ENCODE measurements at places on chromosomes 3 and 15.

GRCh38 chr15:36763685-36764084, 184.3 kb downstream of the CDIN1 start:
- DNase-seq = no peak

- no peak for DNase-seq
These were observed 36.3 kb downstream of the APBA2 start for GRCh38 chr15:28921919-28922706.

GRCh38 chr3:143648708-143649107, 199.6 kb downstream of the SLC9A9 start:
- DNase-seq = no peak

DNA sequence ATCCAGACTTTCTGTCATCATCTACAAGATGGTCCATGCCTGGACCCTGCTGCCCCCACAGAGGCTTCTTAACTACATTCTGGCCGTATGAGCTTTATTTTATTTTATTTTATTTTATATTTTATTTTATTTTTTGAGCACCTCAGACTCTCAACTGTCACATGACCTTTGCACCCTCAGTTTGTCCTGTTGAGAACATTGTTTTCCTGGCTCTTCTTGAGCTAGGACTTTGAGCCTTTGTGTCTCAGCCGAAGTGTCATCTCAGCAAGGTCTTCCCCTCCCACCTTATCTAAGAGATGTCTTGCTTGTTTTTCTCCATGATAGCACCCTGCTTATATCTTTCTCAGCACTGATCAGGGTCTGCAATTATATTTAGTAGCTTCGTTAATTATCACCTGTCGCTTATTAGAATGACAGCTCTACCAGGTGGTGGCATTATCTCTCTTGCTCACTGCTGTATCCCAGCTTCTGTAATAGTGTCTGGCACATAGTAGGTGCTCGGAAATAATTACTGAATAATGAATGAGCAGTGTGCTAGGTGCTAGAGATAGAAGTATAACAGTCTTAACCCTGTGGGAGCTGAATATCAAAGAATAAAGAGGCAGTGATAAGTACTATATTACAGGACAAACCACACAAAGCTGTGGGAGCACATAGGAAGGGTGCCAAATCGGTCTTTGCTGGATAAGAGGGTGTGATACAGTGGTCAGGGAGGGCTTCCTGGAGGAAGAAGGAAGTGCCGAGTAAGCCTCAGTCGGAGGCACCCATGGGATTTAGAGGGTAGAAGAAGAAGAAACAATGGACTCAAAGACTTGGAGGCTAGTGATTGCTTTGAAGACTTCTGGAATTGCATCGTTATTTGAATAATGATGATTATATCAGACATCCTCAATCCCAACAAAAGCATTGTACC, 136.2 kb downstream of the ITPR1 start:
- no peak for DNase-seq

GRCh38 chr3:23111286-23111685, 91.8 kb upstream of the UBE2E2 start:
- no peak for DNase-seq

DNA sequence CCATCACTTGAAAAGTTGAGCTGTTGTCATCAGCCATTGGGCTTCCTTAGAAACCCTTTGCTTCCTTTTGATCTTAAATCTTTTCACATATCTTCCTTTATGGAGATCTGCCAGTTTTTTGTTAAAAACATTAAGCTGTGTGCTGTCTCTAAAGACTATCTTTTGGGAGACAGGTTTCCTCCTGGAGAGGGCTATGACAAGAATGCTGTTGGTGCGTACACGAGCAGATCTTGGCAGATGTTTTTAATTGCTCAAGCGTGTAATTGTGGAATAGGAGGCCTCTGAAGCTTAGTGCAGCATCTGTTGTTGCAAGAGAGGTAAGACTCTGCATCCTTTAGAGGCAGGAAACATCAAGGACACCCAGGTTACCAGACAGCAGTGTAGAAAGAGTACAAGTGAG, 56.8 kb downstream of the PHLDB2 start:
- no peak for DNase-seq

- DNase-seq = no peak
These were observed 98.5 kb upstream of the UMPS start for GRCh38 chr3:124631727-124632126.

DNA sequence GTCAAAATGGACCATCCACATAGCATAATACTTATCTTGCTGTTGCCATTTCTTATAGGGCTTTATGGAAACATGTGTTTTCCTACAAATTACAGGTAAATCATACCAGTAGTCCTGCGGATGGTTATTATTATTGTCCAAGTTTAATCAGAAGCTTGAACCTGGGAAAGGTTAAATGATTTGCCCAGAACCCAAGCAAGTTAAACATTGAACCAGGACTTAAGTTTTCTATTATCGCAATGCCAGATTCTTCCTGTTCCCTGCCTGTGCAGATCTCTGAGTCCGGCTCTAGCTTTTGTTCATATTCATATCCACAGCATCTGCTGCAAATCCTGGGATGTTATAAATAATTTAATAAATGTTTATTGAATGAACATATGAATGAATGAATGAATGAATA, 12.5 kb downstream of the LPP start:
- DNase-seq = no peak

DNA sequence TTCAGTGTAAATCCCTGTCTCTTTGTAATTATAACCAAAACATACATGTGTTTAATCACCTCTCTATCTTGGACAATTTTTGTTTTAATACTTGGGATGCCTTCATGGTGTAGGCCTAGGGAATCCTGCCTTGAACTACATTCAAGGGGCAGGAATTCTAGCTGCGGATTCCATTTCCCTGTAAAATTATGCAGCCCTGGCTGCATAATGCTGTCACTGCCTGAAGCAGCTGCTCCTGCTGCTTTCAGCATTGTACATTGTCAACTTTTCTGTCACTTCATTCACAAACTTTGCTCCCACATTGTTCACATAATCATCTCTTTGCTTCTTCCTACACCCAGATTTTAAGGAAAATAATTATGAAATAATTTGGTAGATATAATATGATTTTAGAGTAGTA, 638.7 kb downstream of the RBMS3 start:
- no peak for DNase-seq

DNA sequence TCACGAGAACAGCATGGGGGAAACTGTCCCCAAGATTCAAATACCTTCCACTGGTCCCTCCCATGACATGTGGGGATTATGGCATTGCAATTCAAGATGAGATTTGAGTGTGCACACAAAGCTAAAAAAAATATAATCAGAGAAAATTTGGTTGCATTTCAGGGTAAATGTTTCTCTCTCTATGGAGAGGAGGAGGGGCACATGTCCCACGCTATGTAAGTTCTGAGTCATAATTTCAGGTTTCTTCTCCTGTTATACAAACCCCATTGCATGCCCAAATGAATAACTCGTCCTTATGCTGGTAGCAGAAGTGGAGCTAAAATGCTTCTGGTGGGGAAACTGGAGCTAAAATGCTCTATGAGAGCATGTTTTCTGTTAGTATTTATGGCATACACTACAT, 209.7 kb upstream of the DCBLD2 start:
- no peak for DNase-seq

GRCh38 chr15:42088801-42089640, 5.3 kb downstream of the PLA2G4D start:
- no peak for DNase-seq

DNA sequence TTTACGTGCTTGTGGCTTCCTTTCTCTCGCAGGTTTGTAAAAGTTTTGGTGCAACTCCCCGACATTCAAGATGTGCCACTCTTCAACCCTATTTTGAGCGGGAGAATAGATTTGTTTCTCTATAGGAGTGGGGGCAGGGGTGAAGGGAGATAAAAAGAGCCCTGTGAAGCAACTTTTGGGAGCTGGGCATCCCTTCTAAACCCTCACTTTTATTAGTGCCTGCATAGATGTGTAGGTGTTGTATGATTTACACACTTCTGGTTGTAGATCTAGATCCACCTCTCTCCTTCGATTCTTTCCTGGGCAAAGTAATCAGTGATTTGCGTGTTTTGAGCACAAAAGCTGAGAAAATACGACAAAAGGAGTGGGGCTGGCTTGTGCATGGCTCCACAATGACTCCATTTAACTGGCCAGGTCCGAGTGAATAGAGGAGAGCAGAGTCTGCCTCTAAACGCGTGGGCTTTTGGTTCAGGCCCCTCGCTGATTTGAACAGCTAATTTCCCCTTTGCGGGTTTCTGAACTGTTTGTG, 17.7 kb downstream of the SOX2 start:
- DNase-seq = no peak

GRCh38 chr15:100468285-100468684, 60.5 kb downstream of the CERS3 start:
- no peak for DNase-seq

GRCh38 chr3:8210882-8211341, 290.7 kb upstream of the LMCD1 start:
- DNase-seq = no peak

DNA sequence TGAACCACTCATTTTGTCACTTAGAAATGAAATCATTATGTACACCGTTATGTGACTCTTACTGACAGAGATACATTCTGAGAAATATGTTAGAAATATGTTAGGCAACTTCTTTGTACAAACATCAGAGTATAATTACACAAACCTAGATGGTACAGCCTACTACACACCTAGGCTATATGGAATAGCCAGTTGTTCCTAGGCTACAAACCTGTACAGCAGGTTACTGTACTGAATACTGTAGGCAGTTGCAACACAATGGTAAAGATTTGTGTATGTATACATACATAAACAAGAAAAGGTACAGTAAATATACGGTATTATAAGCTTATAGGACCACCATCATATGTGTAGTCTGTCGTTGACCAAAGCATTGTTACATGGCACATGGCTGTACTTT, 3.7 kb downstream of the SACM1L start:
- no peak for DNase-seq

DNA sequence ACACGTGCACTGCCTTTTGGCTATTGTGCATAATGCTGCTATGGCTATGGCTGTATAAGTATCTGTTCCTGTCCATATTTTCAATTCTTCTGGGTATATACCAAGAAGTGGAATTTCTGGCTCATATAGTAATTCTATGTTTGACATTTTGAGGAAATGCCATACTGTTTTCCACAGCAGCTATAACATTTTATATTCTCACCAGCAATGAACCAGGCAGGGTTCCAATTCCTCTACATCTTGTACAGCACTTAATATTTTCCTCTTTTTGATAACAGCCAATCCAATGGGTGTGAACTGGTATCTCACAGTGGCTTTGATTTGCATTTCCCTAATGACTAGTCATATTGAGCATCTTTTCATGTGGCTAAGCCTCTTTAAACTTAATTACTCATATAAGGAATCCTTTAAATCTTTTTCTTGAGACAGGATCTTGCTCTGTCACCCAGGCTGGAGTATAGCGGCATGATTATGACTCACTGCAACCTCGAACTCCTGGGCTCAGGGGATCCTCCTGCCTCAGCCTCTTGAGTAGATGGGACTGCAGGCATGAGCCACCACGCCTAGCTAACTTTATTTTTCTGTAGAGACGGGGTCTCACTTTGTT, 38.1 kb upstream of the IGDCC4 start:
- no peak for DNase-seq

- no peak for DNase-seq
These were observed at the start of gene APBA2 for GRCh38 chr15:28885630-28886430. Gene APBA2 (plus strand): TSS chr15:28885974. CDS start chr15:29053885, 167,911 bp downstream.

GRCh38 chr15:89657686-89658200, 2.5 kb upstream of the KIF7 start:
- DNase-seq = no peak

- DNase-seq = peak; percentile 74
These were observed at the start of the genes BBS4 and HIGD2B for GRCh38 chr15:72685925-72686794. Gene BBS4 (plus strand): TSS chr15:72686207. CDS start chr15:72686228, 21 bp downstream. Gene HIGD2B (minus strand): TSS chr15:72686182. CDS start chr15:72676374, 9,808 bp downstream.

DNA sequence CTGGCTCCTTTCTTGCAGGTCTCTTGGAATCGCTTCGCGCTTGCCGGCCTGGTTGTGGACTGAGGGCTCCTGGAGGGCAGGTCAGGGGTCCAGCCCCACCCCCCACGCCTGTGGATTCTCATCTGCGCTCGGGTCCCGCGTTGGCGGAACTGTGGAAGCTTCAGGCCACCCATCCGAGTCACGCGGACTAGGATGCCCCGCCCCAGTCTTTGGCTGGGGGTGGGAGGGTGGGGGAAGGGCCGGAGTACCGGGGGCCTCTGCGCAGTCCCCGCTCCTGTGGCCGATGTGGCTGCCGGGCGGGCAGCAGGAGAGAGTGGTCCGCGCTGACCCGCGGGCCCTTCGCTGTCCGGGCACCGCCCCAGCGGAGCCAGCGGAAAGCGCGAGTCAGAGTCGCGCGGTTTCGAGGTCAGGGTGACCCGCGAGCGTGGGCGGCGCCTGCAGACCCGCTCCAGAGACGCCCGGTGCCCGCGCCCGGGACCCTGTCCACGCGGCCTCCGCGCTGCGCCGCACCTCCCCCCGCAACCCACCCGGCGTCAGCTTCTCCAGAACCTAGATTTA, 114.2 kb downstream of the KLF13 start:
- DNase-seq = no peak

DNA sequence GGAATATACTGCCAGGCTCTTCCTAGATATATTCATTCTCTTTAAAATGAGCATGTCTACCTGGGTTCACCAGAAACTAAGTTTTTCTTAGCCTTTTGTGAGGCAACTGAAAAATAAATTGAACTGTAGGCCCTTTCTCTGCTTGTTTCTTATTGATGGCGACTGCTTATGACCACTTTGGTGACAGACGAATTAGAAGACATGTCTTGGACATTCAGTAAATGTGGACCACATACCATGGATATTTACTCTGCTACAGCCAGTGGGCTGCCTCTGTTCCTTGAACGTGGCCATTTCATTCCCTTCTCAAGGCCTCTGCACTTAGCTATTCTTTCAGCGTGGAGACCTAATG, 603 bp upstream of the SELENOK start:
- DNase-seq = no peak

GRCh38 chr15:44216958-44217357, 21.9 kb upstream of the FRMD5 start:
- no peak for DNase-seq

GRCh38 chr15:50930792-50931191, 22.3 kb downstream of the AP4E1 start:
- no peak for DNase-seq

DNA sequence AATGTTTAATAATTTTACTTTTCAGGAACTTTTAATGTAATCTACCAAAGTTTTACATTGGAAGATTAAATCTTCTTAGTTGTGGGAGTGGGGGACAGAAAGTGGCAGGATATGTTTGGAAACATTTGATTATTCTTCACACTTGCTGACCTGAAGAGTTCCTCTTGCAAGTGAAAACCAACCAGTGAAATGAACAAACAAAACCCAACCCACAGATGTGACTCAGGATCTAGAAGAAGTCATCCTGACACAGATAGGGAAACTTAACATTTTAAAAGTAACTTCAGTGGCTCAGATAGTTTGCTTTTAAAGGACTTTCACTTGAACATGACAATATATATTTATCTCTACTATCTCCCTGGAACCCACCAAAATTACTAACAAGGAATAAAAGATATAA, 55.4 kb downstream of the ASTE1 start:
- DNase-seq = no peak
